ENCODE measurements at places on chromosomes 11 and 22.

DNA sequence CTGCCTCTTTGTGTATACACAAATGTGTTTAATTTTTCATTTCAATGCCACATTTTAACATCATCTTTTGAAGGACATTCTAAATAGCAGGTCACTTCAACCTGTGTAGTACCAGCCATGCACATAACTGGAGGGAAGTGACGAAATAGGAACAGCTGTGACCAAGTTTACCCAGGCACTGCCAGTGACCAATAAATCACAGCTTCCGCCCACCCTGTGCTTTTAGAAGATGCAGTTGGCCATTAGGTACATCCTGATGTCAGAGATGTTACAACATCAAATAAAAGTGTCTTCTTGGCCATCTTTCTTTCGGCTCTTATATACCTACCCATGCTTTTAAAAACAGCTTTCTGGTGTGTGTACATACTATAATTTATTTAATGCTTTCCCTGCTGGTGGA lies 7.8 kb downstream of the LDLRAD3 start:
- no peak for DNase-seq

DNA sequence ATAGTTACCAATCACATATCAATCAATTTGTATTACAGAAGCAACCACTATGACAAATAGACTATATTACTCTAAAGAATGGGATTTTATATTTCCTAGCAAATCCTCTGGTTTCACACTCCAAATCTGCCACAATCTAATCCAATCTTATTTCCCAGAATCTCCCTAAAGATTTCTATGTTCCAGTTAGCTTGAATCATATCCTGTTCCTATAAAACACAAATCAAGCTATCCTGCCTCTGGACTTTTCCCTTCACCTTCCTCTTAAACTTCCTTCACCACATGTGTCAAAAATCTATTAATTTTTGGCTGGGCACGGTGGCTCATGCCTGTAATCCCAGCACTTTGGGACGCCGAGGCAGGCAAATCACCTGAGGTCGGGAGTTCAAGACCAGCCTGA lies 50.0 kb downstream of the PIK3C2A start:
- DNase-seq, result no peak

- DNase-seq, result peak; percentile 67
These were observed 30.6 kb downstream of the MCHR1 start for GRCh38 chr22:40709752-40710413.

- no peak for DNase-seq
These were observed 426.1 kb downstream of the NTM start for GRCh38 chr11:131796541-131796940.

DNA sequence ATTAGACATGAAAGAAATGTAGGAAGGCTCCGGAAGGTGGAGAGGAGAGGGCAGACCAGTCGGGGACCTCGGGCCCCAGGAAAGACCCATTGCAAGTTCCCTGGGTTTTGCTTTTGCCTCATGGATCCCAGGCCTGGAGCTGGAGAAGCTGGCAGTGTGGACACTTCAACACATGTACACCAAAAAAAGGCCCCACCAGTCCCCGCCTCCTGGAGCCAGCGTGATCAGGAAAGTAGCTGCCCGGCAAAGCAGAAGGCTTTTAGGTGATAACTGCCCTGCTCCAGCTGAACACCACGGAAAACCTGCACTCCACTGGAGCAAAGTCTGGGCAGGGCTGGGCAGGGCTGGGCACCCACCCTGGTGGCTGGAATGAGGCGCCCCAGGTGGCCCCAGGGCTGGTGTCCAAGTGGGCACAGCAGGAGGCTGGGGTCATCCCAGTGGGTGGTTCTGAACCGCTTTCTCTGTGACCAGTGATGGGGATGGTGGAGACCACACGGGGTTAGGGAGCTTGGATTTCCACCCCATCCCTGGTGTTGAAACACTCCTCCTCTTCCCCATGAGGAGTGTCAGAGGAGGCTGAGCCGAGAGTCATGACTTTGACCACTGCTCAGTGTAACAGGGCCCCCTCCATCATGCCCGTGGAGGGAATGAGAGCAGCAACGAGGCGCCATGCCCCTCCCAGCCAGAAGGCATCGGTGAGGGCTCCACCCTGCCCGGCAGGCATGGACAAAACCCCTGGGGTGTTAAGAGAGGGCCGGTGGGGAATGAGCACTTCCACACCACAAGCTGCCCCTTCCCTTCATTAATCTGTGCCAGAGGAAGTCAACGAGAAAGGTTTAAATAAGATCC lies 16.9 kb upstream of the MUC5AC start:
- DNase-seq, result no peak

GRCh38 chr11:19389787-19390303 lies 149.1 kb upstream of the E2F8 start:
- DNase-seq, result no peak

DNA sequence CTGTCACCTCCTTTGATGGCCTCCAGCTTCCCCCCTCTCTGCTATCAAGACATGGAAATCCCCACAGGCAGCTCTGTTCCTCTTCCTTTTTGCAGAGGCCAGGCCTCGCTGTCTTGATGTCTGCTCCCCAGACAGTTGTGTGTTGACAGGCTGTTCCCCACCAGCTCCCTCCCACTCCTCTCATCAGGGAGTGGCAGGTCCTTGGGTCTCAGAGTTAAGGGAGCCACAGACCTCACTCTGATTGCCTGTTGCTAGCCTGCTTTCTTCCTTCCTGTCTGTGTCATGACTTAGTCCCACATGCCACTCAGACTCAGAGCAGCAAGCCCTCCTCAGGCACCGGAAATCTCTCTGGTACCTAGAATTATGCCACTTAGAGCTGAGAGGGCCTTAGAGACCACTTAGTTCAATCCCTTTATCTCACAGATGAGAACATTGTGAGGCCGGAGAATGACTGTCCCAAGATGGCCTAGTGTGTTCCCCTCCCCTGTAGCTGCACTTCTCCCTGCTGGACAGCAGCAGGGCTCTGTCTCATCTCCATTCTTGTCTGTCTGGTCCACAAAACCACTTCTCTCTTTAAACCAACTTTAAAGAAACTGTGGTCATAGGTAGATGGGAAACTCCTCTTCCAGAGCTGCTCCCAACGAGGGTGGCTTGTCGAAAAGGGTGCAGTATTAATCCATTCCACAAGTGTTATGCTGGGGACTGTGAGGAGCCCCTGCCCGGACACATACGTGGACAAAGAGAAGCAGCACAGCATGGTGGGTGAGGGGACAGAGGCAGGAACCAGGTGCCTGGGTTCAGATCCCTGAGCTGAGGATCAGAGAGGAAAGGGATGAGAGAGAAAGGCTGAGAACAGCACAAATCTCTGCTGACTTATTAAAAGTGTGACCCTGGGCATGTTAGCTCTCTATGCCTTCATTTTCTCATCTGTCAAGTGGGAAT lies 4.2 kb downstream of the AMPD3 start:
- DNase-seq, result peak; percentile 66

DNA sequence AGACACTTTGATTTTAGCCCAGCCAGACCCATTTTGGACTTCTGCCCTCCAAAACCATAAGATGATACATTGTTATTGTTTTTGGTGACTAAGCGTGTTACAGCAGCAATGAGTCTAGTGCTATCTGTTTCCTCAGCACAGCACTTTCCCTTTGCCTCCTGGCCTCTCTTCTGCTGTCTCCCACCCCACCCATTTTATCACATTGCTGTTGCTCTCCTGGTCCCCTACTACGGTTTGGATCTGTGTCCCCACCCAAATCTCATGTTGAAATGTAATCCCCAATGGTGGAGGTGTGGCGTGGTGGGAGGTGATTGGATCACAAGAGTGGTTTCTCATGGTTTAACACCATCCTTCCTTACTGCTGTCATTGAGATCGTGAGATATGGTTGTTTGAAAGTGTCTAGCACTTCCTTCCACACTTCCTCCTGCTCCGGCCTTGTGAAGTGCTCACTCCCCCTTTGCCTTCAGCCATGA lies 59.8 kb upstream of the CD82 start:
- peak; percentile 27 for DNase-seq

DNA sequence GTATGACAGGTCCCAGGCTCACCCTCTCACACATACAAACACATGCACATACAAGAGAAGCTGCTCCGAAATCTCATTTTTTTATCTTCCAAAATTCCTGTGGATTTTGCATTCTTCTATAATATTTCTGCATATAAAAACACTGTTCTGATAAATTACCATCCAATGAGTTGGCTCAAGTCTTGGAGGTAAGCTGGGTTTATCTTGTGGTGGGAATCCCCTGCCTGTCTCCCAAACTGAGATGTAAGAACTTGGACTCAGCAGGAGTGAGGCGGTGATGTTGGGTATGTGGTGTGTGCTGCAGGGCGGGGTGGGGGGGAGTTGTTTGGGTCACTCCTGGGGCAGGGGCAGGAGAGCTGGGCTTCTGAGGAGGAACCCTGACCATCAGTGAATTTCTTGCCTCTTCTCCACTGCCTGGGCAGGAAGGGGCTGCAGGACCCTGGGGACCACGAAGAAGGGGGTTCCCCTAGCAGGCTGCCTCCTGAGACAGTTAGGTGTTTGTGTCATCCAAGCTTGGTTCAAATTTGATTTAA lies 6.8 kb upstream of the P2RY6 start:
- no peak for DNase-seq

GRCh38 chr11:96622026-96622634 lies 232.3 kb downstream of the JRKL start:
- DNase-seq, result no peak

DNA sequence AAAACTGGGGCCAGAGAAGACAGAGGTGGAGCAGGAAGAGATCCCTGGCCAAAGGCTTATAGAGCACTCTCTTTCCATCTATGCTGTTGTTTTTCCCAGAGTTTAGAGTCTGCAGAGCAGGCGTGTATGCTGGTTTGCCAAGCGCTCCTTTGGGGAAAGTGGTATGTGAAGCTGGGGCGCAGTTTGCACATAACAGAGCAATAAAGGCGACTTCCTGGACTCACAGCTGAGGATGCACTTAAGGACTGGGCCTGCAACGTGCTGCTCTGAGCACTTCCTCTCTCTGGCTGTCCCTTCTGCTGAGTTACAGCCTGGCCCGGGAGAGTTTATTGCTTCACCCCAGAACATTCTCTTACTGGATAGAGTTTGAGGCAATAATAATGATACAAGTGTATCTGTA lies 41.7 kb downstream of the THAP12 start:
- no peak for DNase-seq

DNA sequence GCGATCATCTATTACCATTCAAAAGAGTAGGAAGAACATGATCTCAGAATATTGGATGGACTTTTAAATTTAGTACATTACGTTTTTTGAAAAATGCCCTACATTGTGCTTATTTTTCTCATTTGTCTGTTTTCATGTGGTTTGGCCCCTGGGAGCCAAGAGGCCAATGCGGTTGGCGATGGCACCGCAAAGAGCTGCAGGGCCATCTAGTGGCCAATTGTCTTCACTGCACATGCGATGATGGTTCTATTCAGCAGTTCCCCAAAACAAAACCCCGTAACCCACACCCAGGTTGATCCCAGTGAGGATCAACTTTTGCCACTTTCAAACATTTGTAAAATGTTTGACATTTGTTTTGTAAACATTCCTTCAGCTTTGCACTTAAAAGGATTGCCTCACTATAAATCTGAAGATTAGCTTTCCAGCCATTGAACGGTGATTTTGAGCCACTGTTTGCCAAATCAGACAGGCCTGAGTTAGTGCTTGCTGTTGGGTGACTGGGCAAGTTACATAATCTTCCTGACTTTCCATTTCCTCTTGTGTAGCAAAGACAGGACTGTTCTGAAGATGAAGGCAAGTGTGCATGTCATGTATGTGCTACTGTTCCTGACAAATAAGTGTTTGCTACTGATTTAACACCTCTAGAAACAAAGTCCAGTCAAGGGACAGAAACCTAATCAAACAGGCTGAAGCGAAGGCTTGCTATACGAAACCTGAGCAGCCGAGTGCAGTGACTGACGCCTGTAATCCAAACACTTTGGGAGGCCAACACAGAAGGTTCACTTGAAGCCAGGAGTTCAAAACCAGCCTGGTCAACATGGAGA lies 29.2 kb upstream of the XBP1 start:
- DNase-seq, result peak; percentile 82

DNA sequence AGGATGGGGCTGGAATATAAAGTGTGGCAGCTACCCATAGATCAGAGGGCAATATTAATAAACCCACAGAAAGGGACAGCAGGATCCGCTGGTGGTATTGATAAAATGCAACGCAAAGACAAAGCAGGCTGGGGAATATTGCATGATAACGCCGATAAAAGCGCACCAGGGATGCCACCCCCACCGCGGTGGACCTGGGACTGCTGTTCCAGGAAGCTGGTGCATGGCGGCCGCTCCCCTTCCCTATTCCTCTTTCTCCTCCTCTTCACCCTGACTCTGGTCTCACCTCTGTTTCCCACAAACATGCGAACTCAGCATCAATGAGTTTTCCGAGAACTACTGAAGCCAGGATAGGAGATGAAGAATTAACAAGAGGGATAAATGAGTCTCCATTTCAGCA lies 20.2 kb downstream of the SPATA19 start:
- DNase-seq, result no peak

DNA sequence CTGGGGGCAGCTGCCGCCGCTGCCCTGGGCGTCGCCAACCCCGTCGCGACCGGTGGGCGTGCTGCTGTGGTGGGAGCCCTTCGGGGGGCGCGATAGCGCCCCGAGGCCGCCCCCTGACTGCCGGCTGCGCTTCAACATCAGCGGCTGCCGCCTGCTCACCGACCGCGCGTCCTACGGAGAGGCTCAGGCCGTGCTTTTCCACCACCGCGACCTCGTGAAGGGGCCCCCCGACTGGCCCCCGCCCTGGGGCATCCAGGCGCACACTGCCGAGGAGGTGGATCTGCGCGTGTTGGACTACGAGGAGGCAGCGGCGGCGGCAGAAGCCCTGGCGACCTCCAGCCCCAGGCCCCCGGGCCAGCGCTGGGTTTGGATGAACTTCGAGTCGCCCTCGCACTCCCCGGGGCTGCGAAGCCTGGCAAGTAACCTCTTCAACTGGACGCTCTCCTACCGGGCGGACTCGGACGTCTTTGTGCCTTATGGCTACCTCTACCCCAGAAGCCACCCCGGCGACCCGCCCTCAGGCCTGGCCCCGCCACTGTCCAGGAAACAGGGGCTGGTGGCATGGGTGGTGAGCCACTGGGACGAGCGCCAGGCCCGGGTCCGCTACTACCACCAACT lies 1.0 kb downstream of the FUT4 start:
- DNase-seq, result no peak

DNA sequence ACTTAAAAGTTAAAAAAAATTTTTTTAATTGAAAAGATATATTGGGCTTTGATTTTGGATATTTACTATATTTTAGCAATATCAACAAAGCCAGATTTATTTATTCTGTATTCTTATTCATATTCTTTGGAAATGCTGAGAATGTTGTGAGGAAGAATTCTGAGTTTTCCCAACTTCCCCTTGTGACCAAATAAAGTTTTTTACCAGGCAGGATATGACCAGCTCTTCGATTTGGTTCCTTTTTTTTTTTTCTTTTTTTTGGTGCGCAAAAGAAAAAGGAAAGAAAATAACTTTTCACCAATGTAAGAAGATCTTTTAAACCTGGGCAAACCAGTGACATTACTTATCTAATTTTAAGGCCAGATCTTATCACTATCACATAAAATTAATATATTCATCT lies 12.9 kb downstream of the TCP11L1 start:
- no peak for DNase-seq

GRCh38 chr22:28930357-28931007 lies 47.1 kb downstream of the ZNRF3 start:
- peak; percentile 61 for DNase-seq
